Fibroblast of mammary gland (primary cell): ENCODE measurements at places on chromosomes 13 and 19.
A peak's percentile ranks its signal among the peaks of the same experiment; 100 is the strongest.

DNA sequence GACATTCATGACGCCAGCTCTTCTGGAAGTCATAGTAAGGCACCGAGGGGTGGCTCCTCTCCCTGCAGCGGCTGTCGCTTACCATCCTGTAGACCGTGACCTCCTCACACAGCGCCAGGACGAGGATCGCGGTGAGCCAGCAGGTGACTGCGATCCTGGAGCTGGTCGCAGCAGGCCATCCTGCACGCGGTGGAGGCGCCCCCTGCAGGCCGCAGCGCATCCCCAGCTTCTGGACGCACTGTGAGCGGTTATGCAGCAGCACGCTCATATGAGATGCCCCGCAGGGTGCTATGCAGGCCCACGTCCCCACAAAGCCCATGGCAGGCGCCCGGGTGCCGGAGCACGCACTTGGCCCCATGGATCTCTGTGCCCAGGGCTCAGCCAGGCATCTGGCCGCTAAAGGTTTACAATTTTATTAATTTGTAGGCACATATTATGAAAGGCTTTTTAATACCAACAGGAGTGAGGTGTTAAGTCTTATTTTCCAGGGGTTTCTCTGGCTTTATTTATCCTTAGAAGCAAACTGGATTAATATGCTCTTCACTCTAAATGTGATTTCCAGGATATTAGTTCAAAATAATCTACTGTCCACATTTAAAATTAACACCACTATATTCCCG lies 35.6 kb upstream of the PSPC1 start:
- peak; percentile 11 for DNase-seq

DNA sequence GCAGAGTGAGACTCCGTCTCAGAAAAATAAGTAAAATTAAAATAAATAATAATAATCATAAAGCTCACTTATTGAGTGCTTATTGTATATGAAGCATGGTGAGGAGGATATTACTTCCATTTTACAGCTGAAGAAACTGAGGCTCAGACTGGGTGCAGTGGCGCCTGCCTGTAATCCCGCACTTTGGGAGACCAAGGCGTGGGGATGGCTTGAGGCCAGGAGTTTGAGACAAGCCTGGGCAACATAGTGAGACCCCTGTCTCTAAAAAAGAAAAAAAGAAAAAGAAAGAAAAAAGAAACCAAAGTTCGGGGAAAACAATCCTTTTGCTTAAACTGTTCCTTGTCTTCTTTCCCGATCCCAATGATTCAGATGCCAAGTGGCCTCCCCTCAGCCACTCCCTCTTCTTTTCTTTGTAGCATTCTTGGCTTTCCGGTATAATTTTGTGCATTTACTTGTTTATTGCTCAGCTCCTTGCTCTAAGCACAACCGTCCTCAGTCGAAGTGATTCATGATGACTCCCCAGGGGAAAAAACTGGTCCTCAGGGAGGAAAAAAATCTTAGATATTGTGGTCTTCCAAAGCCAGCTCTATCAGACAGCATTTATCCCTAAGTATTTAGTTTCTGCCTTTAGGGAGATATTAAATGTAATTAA lies 965 bp upstream of the EIF3G start:
- peak; percentile 97 for DNase-seq

- no peak for DNase-seq
Measured at GRCh38 chr13:35761440-35762252, 285.2 kb upstream of the MAB21L1 start.

- no peak for DNase-seq
Measured at GRCh38 chr13:45422731-45423292, 4.6 kb upstream of the SLC25A30 start.

DNA sequence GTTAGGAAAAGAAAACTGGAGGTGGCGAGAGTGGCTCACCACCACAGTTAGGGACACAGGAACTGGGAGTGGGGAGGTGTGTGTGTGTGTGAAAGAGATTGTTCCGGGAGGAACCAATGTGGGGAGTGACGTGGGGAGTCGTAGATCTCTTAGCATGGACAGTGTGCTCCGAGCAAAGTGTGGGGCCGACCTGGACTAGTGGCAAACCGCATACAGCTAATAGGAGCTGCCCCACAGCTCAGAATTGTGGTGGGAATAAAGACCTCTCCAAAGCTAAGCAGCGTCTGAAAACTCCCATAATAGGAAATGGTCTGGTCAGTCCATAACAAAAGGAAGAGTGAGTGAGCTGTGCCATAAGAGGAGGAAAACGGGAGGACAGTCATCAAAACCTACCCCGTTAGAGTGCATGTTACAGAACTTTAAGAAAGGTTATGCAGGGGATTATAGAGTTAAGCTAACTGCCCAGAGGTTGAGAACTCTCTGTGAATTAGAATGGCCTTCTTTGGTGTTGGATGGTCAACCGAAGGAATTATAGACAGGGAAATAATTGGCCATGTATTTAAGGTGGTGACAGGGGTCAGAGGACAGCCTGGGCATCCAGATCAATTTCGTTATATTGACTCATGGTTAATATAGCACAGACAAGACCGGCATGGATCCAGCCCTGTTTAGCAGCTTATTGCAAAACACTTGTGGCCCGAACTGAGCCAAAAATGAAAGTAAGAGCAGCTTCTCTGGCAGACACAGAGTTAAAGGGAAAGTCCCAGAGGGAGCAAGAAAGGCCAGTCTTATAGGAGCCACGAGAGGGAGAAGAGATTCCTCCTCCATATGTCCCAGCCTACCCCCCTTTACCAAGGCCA lies 8.9 kb upstream of the SLC15A1 start:
- DNase-seq, result peak; percentile 85

- no peak for DNase-seq
Measured at GRCh38 chr13:109899316-109899715, 112.9 kb upstream of the IRS2 start.

- DNase-seq, result peak; percentile 15
Measured at GRCh38 chr19:38277549-38277948, 13.2 kb downstream of the SPINT2 start.

GRCh38 chr19:17255150-17255621 lies 9.4 kb downstream of the USHBP1 start:
- no peak for DNase-seq
